A549 treated with DMSO at 1 μM for 4 hours (cell line): ENCODE measurements at places on chromosomes 12 and 14. TPM values are rescaled to one million over a fixed set of nuclear protein-coding genes. Genes with fewer than 3 reads are reported as not detected.

The PAPLN gene
- 6.5 to 10.9 TPM (median 9.9 TPM) in 5 replicates for total RNA-seq

The MMP19 gene
- 0.06 to 0.24 TPM (median 0.13 TPM) in 5 replicates for total RNA-seq

The CATSPERB gene
- not detected in 5 replicates for total RNA-seq

The DPY19L2 gene
- 1.3 to 2.4 TPM (median 1.8 TPM) in 5 replicates for total RNA-seq

The RERGL gene
- not detected in 5 replicates for total RNA-seq

The SNW1 gene
- total RNA-seq: 76.8 to 96.9 TPM (median 80.6 TPM) in 5 replicates

The PYGL gene
- total RNA-seq: 107 to 146 TPM (median 133 TPM) in 5 replicates

The EXOC3L4 gene
- total RNA-seq: 1.4 to 2.1 TPM (median 1.5 TPM) in 5 replicates

The TAS2R42 gene
- total RNA-seq: not detected in 5 replicates

The ANG gene
- total RNA-seq: 8.0 to 11.2 TPM (median 8.6 TPM) in 5 replicates

The TAS2R7 gene
- not detected in 5 replicates for total RNA-seq

The SMIM41 gene
- not detected in 5 replicates for total RNA-seq

The RPAP3 gene
- total RNA-seq: 39.9 to 54.2 TPM (median 47.8 TPM) in 5 replicates

The TMEM229B gene
- 0.14 to 0.24 TPM (median 0.20 TPM) in 5 replicates for total RNA-seq

The SLC8A3 gene
- not detected in 5 replicates for total RNA-seq

The MYF5 gene
- total RNA-seq: not detected in 5 replicates

The ALX1 gene
- total RNA-seq: 5.4 to 7.1 TPM (median 6.1 TPM) in 5 replicates

The A2M gene
- not detected in 5 replicates for total RNA-seq

The CIT gene
- total RNA-seq: 11.3 to 15.1 TPM (median 13.9 TPM) in 5 replicates

The C12orf50 gene
- total RNA-seq: 0.07 to 0.10 TPM (median 0.08 TPM) in 4 of 5 replicates, not detected in the other

The CCDC198 gene
- total RNA-seq: 2.4 to 4.4 TPM (median 3.5 TPM) in 5 replicates

The INHBC gene
- total RNA-seq: not detected in 5 replicates

The GRIP1 gene
- total RNA-seq: 2.1 to 3.3 TPM (median 2.8 TPM) in 5 replicates

The SCARB1 gene
- total RNA-seq: 124 to 173 TPM (median 142 TPM) in 5 replicates

The TBX3 gene
- total RNA-seq: 17.2 to 23.7 TPM (median 21.5 TPM) in 5 replicates

The NEK9 gene
- 27.8 to 40.0 TPM (median 37.4 TPM) in 5 replicates for total RNA-seq

The PYM1 gene
- 34.7 to 42.9 TPM (median 36.3 TPM) in 5 replicates for total RNA-seq

The DTX1 gene
- 0.23 to 0.50 TPM (median 0.34 TPM) in 5 replicates for total RNA-seq

The KRT82 gene
- not detected in 5 replicates for total RNA-seq

The PTPRB gene
- total RNA-seq: 0.56 to 1.0 TPM (median 0.87 TPM) in 5 replicates

The KRT79 gene
- total RNA-seq: 0.08 to 0.20 TPM (median 0.10 TPM) in 3 of 5 replicates, not detected in the others

The SLCO1C1 gene
- 0.03 to 0.04 TPM in 2 of 5 replicates, not detected in the others for total RNA-seq

The RTN1 gene
- not detected in 5 replicates for total RNA-seq

The LRRC10 gene
- not detected in 5 replicates for total RNA-seq

The TPI1 gene
- 1,539 to 1,667 TPM (median 1,622 TPM) in 5 replicates for total RNA-seq

The LRRC23 gene
- 15.5 to 18.7 TPM (median 18.1 TPM) in 5 replicates for total RNA-seq

The TAC3 gene
- total RNA-seq: 0.18 to 0.42 TPM in 2 of 5 replicates, not detected in the others

The INSM2 gene
- total RNA-seq: 0.02 to 0.06 TPM (median 0.05 TPM) in 3 of 5 replicates, not detected in the others

The SYT10 gene
- not detected in 5 replicates for total RNA-seq

The ACSM4 gene
- total RNA-seq: not detected in 5 replicates

The CD4 gene
- total RNA-seq: not detected in 5 replicates

The RPS6KL1 gene
- 0.33 to 0.92 TPM (median 0.52 TPM) in 5 replicates for total RNA-seq

The GYS2 gene
- total RNA-seq: not detected in 5 replicates

The LRR1 gene
- total RNA-seq: 44.9 to 52.5 TPM (median 51.1 TPM) in 5 replicates

The DBX2 gene
- not detected in 5 replicates for total RNA-seq

The OTX2 gene
- total RNA-seq: not detected in 5 replicates

The ACVRL1 gene
- 0.06 to 0.30 TPM (median 0.11 TPM) in 4 of 5 replicates, not detected in the other for total RNA-seq

The OR4K1 gene
- not detected in 5 replicates for total RNA-seq

The CCDC175 gene
- total RNA-seq: not detected in 5 replicates

The CCDC88C gene
- 5.2 to 7.1 TPM (median 6.4 TPM) in 5 replicates for total RNA-seq

The TMEM132D gene
- total RNA-seq: not detected in 5 replicates

The PRR4 gene
- 1.6 to 3.5 TPM (median 3.1 TPM) in 5 replicates for total RNA-seq

The CCDC60 gene
- total RNA-seq: not detected in 5 replicates

The CMA1 gene
- total RNA-seq: not detected in 5 replicates

The SERPINA12 gene
- not detected in 5 replicates for total RNA-seq

The R3HDM2 gene
- total RNA-seq: 8.7 to 11.4 TPM (median 10.0 TPM) in 5 replicates

The MYO1H gene
- not detected in 5 replicates for total RNA-seq
